ENCODE measurements at places on chromosomes 4 and X. TPM values are rescaled to one million over a fixed set of nuclear protein-coding genes. Genes with fewer than 3 reads are reported as not detected.

The TMEM156 gene
- total RNA-seq, result 7.3 TPM

The DEFB131A gene
- not detected for total RNA-seq

The SPANXA1 gene
- total RNA-seq, result not detected

DNA sequence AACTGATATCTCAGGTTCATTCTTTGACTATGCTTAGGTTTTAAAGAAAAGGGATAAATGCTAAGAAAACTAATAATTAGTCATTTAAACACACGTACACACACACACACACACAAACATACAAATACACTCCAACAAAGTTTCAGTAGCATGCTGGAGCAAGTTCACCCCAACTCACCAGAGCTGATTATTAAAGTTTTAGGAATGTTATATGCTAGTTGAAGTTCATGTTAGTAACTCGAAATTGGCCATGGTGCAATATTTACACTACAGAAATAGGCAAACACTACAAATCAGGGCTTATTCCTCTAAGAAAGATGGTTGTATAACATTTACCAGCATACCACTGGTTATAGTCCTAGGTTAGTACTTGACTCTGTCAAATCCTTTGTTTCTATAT is 384.0 kb upstream of the DIPK2B start:
- H3K4me1 ChIP-seq, result no peaks in the 10 kb centered on the region
- no peaks in the 10 kb centered on the region for H3K36me3 ChIP-seq
- no peak for DNase-seq

DNA sequence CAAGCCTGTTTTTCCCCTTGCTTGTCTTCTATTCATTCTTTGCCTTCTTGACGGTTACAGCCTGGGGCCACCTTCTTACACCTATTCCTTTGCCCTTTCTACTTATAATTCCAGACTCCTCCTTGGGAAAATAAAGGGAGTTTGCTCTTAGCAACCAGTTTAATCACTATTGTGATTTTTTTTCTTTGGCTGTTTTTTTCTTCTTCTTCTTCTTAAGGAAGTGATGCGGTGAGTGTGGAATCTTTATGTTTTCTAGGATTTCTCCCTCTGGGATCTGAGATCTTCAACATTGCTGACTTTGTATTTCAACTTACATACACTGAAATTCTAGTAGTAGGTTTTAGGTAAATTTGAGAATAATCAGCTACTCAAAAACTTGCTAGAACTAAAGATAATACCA is 1.1 kb upstream of the KLHL13 start:
- H3K36me3 ChIP-seq, result no peaks in the 10 kb centered on the region
- DNase-seq, result no peak

GRCh38 chrX:95950679-95951078 is 734.0 kb upstream of the DIAPH2 start:
- H3K4me1 ChIP-seq, result no peaks in the 10 kb centered on the region
- H3K27ac ChIP-seq, result no peak overlapping the region
- no peaks in the 10 kb centered on the region for H3K27me3 ChIP-seq
- H3K4me3 ChIP-seq, result no peak overlapping the region

DNA sequence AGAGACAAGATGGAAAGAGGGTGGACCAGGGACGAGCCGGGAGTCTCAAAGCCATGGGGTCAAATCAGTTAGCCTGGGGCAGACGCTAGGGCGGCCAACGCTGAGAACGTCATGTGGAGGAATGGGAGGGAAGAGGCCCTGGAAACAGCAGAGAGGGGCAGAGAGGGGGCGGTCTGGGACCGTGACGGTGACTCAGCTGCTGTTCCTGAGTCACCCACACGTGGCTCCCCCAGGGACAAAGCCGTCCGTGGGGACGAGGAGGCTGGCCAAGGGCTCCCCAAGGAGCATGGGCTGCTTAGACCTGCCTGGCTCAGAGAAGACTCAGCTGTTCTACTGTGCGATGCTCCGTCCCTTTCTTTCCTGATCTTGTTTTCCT is 108.4 kb upstream of the LRPAP1 start:
- DNase-seq, result no peak
- H3K4me1 ChIP-seq, result no peaks in the 10 kb centered on the region
- H3K36me3 ChIP-seq, result no peaks in the 10 kb centered on the region
- H3K4me3 ChIP-seq, result no peak overlapping the region
- no peak overlapping the region for H3K27ac ChIP-seq
